ENCODE measurements at places on chromosomes 12 and 14.

GRCh38 chr14:64928239-64929013 lies 14.1 kb downstream of the GPX2 start:
- DNase-seq: no peak

DNA sequence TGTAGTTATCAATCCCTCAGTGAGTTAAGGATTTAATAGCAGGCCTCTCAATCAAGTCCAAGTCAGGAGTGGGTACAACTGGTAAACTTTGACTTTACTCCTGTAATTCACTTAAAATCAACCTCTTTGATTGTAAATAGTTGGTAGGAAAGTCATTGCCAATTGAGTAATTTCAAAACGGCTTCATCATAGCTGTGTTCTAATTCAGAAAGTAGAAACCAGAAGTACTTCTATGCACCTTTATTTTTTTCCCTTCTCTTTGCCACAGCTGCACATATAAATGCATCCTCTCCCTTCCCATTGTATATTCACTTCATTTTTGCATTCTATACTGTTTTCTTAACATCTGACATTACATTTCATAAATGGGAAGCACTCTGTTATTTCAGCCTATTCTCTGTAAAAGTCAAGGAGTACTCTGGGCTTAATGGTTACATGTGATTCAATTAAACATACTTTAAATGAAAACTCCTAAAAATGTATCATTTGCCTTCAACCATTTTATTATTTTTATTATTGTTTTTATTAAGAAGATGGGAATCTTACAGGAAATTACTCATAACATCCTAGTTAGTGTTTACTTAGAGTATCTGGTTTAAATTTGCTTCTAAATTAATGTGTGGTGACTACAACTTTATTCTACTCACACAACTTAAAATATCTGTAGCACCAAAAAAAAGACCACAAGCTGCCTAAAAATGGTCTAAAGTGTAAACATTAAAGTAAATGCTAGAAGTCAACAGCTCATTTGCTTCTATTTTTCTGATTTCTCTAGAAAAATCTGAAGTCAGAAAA lies 171.2 kb downstream of the CEP128 start:
- DNase-seq: no peak

DNA sequence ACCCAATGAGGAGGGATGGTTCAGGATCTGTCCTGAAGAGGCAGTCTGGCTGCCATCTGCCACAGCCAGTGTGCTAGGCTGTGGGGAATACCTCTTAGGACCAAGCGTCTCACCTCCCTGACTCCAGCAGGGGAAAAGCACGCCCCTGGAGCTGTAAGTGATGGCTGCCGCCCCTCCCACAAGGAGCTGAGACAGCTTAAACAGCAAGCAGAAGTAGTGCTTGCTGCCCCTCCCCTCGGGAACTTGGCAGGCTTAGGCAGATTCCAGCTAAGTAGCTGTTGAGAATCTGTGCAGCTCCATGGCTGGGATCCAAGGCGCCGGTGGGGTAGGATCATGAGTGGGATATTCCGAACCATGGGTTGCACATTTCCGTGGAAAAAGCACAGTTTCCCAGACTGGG lies 360.4 kb upstream of the MDGA2 start:
- DNase-seq: no peak

DNA sequence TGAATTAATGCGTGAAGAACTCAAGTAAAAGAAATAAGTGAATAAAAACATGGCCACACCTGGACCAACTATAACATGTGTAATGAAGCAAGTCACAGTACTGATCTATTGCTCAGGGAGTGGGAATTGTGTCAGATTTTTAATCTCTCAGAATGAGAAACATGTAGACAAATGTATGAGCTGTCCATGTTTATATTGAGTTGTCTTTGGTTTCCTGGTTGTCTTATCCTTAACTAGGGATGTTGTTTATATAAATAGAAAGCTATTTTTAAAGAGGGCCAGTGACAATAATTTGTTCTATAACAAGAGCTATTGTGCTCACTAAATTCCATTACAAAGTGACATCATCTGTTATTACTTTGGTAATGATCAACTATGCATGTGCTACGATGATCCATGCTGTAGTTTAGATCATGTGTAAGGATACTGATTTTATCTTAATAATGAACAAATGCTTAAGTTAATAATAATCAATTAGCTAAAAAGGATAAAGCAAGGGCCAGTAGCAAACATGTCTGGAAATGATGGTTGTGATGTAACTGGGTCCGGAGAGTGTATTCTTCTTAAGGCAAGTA lies 91.3 kb upstream of the RTL1 start:
- no peak for DNase-seq

DNA sequence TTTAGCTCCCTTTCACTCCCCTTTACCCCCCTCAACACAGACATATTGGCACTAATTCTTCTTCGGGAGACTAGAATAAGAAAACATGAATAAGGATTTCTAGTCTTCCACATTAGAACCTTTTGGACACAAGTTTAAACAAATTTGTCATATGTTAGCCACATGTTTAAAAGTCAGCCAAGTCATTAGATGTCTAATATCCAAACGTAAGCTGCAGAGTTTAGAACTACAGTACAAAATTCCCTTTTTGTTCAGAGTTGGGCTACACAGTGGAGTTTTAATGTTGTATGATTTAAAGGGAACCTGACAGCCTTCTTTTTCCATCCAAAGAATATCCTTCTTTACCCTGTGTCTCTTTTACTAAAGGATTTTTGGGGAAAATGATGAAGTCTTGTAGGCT lies 79.8 kb downstream of the PDE6H start:
- no peak for DNase-seq

- no peak for DNase-seq
Observed at GRCh38 chr12:110077800-110078199, 29.5 kb upstream of the C12orf76 start.

- no peak for DNase-seq
Observed at GRCh38 chr14:100025111-100025510, 40.1 kb upstream of the EVL start.

- no peak for DNase-seq
Observed at GRCh38 chr12:17992002-17992656, 97.9 kb downstream of the RERGL start.

DNA sequence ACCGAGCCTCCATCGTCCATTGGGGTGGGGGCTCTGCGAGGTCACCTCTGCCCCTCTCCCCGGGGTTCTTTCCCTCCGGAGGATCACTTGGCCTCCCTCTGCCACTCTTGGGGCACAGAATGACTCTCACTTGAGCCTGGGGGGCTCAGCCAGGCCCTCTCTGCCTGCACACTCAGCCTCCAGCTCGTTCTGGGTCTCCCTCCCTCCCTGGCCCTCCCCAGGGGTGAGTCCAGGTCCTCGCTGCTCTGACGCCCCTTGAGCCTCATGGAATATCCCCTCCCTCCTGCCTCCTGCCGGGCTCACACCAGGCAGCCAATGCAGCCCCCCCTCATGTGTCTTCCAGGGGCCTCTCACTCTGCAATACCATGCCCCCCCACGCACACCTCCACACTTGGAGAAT lies 17.7 kb upstream of the SFSWAP start:
- no peak for DNase-seq

DNA sequence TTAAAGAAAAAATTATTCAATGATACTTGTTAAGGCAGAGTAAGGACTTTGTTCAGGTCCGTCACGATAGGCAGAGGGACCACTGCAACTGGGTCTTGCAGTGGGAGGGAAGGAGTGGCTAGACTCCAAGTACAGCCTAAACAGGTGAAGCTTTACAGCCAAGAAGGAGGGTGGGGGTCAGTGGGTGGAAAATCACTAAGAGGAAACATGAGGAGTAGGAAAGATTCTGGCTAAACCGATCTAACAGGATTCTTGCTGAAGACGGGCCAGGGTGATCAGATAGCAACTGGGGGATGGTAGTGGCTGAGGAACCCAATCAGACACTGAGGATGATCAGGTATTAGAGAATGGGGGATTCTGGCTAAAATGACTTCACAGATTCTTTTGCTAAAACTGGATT lies 100.2 kb downstream of the TTC7B start:
- DNase-seq: no peak
